ENCODE measurements at places on chromosomes 7 and 10. TPM values are rescaled to one million over a fixed set of nuclear protein-coding genes. Genes with fewer than 3 reads are reported as not detected.

DNA sequence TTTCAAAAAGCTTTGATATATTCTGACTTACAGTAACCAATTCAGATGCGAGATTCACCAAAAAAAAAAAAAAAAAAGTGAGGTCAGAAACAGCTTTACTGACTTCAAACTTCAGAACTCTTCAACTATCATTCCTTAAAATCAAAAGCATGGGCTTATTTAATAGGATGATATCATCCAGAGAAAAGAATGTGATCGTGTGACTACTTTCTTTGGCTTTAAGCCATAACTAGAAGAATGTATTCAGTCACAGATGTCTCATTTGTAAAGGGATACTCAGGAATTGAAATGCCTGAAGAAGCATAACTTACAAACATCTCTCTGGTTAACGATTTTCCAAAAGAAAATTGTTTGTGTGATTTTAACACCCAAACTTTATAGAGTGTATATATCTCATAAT, 11.5 kb downstream of the TPK1 start:
- no peak for DNase-seq

DNA sequence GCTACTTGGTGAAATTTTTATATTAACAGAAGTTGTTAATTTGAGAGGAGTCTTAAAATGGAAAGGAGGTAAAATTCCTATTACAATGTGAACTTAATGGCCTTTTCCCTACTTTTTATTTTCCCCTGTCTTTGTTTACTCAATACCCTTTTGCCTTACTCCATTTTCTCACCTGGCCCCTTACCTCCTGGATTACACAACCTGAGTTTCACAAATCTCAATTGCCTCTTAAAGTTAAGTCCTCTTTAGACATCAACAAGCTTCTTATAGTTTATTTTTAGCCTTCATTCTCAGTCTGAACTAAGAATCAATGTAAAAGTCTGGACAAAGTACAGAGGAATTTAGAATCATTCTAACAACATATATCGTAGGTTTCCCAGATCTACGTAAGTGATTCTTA, 247.0 kb downstream of the PCDH15 start:
- no peak for DNase-seq

GRCh38 chr10:121112579-121113384, 261.6 kb downstream of the WDR11 start:
- DNase-seq = no peak

DNA sequence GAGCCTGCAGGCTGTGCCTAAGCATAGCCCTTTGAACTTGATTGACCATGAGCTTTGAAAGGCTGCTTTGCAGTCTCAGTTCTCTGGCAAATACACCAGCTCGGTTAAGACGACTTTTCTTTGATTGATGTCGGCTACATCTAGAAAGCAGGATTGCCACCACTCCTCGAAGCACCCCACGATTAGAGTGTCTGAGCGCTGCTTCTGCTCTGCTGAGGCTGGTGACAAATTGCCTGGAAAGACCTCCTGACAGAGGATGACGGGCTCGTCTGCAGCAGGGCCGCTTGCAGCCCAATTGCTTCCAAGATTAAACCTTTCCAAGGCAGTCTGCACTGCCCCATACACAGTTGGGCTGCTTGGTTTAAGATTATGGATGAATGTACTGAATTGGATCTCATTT, 182.0 kb downstream of the CUX1 start:
- DNase-seq = no peak

Gene PKD1L1
- total RNA-seq = 2.5 TPM

Gene SAMD9
- total RNA-seq = 2.8 TPM

Gene FGFR2
- 0.19 TPM for total RNA-seq

Gene TFEC
- 1.6 TPM for total RNA-seq

Gene ADRB1
- 26.4 TPM for total RNA-seq

Gene EGR2
- 4.8 TPM for total RNA-seq

Gene SPOCK2
- 7.5 TPM for total RNA-seq

Gene PRSS37
- total RNA-seq = not detected

Gene AKR1C4
- not detected for total RNA-seq
